ENCODE measurements at places on chromosomes 1 and 21.
A peak's percentile ranks its signal among the peaks of the same experiment; 100 is the strongest.

GRCh38 chr21:38965241-38965640 lies 159.5 kb downstream of the ETS2 start:
- no peak for DNase-seq

DNA sequence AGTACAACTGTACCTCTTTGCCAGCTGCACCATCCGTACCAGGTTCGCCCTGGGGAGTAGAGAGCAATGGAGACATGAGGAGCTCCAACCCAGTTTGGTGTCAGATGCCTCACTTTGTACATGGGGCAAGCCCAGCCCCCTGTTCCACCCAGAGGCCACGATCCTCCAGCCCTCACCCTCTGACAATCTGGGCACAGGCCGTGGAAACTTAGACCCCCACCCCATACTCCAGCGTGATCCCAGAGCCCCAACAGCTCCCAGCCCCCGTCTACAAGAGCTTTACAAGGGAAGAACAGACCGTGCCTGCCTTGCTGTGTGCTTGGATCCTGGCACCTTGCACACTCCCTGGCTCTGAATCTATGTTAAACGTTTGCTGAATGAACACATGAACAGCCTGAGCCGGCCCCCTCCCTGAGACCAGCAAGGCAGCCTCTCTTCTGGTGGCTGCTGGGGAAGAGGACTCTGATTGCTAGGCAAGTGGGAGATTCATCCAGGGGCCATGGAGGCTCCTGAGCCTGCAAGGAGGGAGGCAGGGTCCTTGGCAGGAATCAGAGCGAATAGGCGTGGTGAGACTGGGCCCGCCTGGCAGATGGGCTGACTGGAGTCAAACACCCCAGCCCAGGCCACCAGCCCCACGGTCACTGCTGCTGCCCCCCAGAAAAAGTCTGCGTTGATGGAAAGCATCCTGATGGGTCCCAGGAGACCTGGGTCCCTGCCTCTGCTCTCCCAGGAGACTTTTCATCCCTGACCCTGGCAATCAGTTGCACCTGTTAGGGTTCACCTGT lies 12.5 kb upstream of the PEF1 start:
- no peak for DNase-seq

DNA sequence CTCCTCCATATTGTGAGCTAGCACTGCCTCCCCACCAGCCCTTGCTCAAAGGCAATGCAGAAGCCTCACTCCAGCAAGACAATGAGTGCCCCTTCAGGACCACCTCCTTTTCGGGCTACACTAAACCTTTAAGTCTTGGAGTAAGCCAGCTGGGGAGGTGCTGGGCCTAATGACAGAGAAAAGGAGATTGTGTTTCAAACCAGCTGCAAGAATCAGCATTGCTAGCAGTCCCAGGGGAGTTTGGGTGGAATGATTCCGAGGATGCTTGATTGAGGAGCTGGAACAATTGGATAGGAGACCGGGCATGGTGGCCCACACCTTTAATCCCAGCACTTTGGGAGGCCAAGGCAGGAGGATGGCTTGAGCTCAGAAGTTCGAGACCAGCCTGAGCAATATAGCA lies 54.1 kb upstream of the GPR37L1 start:
- no peak for DNase-seq

DNA sequence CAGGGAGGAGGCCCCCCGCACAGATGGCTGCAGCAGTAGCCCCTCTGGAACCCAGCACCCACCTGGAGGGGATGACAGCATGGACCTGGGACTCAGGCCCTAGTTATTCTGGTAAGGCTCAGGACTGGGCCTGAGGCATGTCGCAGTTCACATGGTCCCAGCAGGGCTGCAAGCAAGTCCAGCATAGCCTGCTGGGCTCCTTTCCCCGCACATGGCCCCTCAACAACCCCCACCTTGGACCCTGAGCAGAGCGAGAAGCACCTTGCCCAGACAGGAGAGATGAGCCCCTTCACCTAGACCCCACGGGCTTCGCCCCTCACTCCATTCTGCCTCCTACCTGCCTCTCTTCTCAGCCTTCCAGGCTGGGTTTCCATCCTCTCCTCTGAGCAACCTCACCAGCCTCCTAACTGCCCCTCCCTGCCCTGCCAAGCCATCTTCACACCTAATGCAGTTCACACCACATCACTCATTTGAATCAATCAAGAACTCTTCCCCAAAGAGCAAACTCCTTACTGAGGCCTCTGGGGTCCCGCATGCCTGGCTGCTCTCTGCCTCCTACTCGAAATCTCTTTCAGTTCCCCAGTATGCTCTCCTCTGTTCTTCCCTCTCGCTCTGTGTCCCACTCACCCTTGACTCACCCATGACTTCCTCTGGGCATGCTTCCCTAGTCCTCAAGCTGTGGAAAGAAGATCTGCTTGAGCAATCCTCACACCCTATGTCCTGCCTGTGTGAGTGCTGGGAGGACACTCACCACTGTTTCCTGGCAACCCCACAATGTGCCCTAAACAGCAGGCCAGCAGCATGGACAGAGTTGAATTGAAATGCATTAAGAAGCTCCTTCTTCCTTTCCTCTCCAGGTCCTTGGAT lies 9.4 kb upstream of the THEMIS2 start:
- no peak for DNase-seq

- peak; percentile 40 for DNase-seq
Measured at GRCh38 chr1:212561501-212561931, 47.0 kb upstream of the ATF3 start.

- peak; percentile 89 for DNase-seq
Measured at GRCh38 chr1:26993237-26994019, at the start of gene TRNP1. Gene TRNP1 (plus strand): TSS chr1:26993692. CDS start chr1:26993787, 95 bp downstream.

- DNase-seq: no peak
Measured at GRCh38 chr1:153232553-153232952, 15.2 kb downstream of the PRR9 start.

DNA sequence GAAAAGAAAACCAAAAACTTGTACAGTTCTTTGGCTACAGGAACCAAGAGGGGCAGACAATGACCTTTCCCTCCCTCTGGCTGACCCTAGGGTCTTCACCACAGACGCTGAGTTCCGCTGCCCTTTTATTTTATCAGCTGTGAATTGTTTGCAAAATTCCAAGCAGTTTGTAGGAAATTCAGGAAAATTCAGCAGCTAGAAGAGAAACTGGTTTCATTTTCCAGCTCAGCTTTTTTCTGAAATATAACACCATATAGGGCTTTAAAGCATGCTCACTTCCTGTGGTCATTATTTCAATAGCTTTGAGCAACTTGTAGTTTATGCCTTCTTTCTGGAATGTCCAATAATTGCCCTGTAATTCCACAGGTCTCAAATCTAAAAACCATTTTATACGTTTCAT lies 5.5 kb upstream of the PIK3R3 start:
- DNase-seq: no peak

- no peak for DNase-seq
Measured at GRCh38 chr1:75792091-75792490, 4.6 kb upstream of the MSH4 start.

DNA sequence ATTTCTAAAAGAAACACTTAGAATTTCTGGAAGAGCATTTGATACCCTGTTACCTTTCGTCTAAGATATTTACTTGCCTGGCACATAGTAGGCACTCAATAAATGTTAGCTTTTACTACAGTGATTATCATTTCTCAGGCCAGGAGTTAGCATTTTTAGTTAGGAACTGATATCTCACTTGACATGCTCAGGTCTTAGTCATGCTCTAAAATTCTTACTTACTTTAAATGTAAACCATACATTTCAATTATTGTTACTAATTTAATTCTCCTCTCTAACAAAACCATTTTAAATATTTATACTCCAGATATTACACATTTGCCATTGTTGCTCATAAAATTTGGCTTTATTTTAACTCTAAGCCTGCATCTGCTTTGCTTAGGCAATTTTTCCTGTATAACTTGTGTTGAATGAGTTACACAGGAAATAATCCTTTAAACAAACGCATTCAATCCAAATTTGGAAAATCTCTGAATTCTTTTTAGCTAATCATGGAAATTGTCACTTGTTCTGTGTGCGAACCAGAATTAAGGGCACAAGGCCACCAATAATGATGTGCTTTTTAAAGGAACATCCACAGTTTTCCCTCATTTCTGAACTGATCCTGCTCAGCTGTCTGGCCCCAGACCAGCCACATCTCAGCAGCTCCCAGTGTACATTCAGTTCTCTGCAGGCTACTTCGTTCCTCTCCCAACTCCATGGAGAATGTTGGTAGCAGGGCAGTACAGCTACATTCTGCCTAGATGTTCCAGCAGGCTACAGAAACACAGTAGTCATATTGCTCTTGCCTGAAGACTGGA lies 15.6 kb downstream of the NIBAN1 start:
- DNase-seq: no peak

DNA sequence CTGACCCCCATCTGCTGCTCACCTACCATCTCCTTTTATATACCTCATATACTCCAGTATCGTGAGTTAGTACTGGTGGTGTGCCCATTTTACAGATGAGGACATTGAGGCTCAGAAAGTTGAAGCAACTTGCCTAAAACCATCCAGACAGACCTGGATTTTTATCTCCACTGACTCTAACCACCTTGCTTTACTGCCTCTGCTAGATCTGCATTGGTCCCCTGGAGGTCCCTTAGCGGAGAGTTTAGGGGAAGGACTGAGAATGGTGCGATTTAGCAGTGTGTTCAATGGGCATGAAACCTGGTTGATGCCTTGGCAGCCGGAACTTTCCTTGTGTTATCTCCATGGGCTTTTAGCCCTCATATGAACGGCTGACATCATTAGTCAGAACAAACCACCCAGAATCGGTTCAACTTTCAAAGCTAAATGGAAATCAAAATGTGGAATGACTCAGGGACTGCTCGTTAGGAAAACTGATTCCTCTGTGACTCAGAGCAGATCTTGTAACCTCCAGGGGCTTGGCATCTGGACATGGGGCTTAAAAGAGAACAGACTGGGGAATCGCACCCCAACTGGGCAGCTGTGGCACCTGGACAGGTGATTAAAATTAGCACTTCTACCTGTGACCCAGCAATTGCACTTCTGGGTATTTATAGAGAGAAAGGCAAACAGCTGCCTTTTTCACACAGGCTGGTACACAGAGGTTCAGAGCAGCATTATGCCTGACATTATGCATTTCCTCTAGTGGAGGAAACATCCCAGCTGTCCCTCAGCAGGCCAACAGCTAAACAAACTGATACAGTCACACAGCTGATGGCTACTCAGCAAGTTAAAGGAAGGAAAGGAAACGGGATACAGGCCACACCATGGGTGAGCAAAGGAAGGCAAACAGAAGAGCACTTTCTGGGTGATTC lies 25.3 kb downstream of the TMEM51 start:
- DNase-seq: peak; percentile 43

DNA sequence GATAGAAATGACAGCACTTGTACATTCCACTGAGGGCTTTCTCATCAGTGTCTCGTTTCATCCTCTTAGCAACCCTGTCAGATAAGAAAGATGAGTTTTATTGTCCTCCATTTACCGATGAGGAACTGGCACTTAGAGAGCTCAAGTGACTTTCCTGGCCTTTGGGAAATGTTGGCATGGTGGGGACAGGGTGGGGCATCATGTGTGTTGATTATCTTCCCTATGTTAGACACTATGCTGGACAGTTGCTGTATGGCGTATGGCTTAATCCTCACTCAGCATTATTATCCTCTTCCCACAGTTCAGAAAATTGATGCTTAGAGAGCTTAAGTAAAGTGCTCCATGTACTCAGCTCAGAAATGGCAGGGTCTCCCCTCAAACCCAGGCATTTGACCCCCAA lies 163.2 kb downstream of the CAMTA1 start:
- DNase-seq: no peak

DNA sequence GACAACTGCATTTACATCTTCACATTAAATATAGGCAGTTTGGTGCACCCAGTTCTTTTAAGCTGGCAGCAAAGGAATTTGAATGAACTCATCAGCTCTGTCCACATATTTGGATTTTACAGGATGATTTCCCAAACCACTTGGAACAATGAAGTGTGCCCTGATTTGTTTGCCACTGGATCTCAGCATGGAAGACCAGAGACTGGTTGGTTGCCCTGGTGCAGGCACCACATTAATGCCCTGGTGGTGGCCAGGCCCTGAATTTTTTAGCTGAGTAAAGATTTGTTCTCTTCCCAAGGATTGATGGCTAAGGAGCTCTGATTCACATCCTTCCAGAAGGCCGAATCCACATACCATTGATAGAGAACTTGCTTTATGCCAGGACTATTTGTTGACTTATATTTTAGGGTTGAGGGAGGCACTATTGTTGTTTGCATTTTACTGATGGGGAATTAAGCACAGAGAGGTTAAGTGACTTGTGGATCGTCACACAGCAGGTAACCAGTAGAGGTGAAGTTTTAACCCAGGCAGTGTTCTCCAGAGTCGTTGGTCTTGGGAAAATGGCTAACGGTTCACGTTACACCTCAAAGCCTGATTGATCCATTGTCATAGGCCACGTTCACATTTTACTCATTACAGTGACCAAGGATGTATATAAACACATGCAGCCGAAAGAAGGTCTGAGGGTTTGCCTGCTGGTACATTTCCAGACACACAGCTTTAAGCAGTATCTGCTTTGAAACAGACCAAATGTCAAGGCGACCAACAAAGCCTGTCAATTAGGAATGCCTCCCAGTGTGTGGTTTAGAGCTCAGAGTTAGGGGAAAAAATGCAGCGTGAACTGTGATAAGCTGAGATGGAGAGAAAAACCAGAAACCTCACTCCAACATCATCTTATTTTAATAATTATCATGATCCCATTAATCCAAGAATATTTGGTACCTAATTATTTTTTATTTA lies 50.7 kb downstream of the KAZN start:
- no peak for DNase-seq

- no peak for DNase-seq
Measured at GRCh38 chr1:172141341-172141881, 279.1 kb upstream of the C1orf105 start.

- no peak for DNase-seq
Measured at GRCh38 chr1:176866011-176866714, 298.3 kb downstream of the ASTN1 start.

DNA sequence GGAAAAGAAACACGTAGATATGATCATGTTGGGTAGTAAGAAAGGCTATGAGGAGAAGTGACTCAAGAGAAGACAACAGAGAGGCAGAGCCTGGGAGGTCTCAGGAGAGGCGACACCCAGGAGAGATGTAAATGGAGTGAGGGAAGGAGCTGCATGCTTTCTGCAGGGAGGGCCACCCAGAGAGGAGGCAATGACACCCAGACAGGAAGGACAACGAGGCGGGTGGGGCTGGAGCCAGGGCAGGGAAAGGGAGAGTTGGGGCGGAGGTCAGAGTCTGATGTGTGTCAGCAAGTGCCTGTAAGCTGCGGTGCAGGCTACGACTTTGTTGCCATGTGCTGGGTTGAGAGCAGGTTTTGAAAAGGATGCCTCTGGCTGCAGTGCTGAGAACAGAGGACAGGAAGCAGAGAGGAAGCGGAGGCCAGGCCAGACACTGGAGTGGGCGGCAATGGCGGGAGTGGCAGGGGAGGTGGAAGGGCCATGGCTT lies 31.3 kb downstream of the SLC1A7 start:
- DNase-seq: no peak

- DNase-seq: no peak
Measured at GRCh38 chr1:52119301-52120079, 22.4 kb upstream of the ZFYVE9 start.

Data from Calu3 (cell line).